T-helper 17 cell (primary cell): ENCODE measurements at places on chromosomes 11 and 22. TPM values are rescaled to one million over a fixed set of nuclear protein-coding genes. Genes with fewer than 3 reads are reported as not detected.

GRCh38 chr11:830295-831117 is 2.2 kb upstream of the CD151 start:
- H3K36me3 ChIP-seq: no peaks in the 10 kb centered on the region
- H3K4me1 ChIP-seq: peaks cover 26% of the 10 kb centered on the region
- H3K27me3 ChIP-seq: peaks cover 24% of the 10 kb centered on the region
- peak overlapping the region; percentile 80 for H3K4me3 ChIP-seq
- H3K27ac ChIP-seq: no peak overlapping the region
- peak; percentile 60 for DNase-seq

- peaks cover 8% of the 10 kb centered on the region for H3K4me1 ChIP-seq
- H3K4me3 ChIP-seq: no peak overlapping the region
- H3K36me3 ChIP-seq: no peaks in the 10 kb centered on the region
- peaks cover 9% of the 10 kb centered on the region for H3K27me3 ChIP-seq
- no peak for DNase-seq
- no peak overlapping the region for H3K27ac ChIP-seq
Measured at GRCh38 chr11:134355656-134356055, 23.9 kb downstream of the GLB1L2 start.

- no peak overlapping the region for H3K4me3 ChIP-seq
- no peak for DNase-seq
- no peak overlapping the region for H3K27ac ChIP-seq
- H3K4me1 ChIP-seq: peaks cover 21% of the 10 kb centered on the region
- peaks cover 3% of the 10 kb centered on the region for H3K36me3 ChIP-seq
Measured at GRCh38 chr11:2769409-2770095, 69.8 kb upstream of the KCNQ1OT1 start.

DNA sequence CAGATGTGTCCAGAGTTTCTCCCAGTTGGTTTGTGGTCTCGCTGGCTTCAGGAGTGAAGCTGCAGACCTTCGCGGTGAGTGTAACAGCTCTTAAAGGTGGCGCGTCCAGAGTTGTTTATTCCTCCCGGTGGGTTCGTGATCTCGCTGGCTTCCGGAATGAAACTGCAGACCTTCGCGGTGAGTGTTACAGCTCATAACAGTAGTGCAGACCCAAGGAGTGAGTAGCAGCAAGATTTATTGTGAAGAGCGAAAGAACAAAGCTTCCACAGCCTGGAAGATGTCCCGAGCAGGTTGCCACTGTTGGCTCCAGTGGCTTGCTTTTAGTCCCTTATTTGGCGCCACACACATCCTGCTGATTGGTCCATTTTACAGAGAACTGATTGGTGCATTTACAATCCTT is 1.8 kb upstream of the PGA3 start:
- no peaks in the 10 kb centered on the region for H3K36me3 ChIP-seq
- DNase-seq: no peak
- H3K4me3 ChIP-seq: no peak overlapping the region
- peaks cover 41% of the 10 kb centered on the region for H3K27me3 ChIP-seq

GRCh38 chr22:43477966-43478365 is 66.2 kb downstream of the MPPED1 start:
- no peaks in the 10 kb centered on the region for H3K36me3 ChIP-seq
- H3K27ac ChIP-seq: no peak overlapping the region
- peaks cover 12% of the 10 kb centered on the region for H3K27me3 ChIP-seq
- H3K4me3 ChIP-seq: no peak overlapping the region

GRCh38 chr11:125271483-125272091 is 107.0 kb downstream of the PKNOX2 start:
- no peaks in the 10 kb centered on the region for H3K36me3 ChIP-seq
- H3K4me3 ChIP-seq: no peak overlapping the region
- peaks cover 44% of the 10 kb centered on the region for H3K27me3 ChIP-seq
- H3K27ac ChIP-seq: no peak overlapping the region
- DNase-seq: no peak

- peaks cover 29% of the 10 kb centered on the region for H3K27me3 ChIP-seq
- DNase-seq: no peak
- no peak overlapping the region for H3K4me3 ChIP-seq
- H3K4me1 ChIP-seq: peaks cover 9% of the 10 kb centered on the region
- no peaks in the 10 kb centered on the region for H3K36me3 ChIP-seq
Measured at GRCh38 chr11:67054836-67055523, 1.7 kb upstream of the RHOD start.

Gene POU2AF2
- not detected for total RNA-seq

Gene OR10G7
- total RNA-seq: not detected

Gene TRIM49D1
- not detected for total RNA-seq

Gene MS4A18
- total RNA-seq: not detected

Gene UPB1
- 2.8 TPM for total RNA-seq
